Stimulated activated CD4-positive, alpha-beta T cell treated with anti-CD3 and anti-CD28 coated beads, Interleukin-4, amount 100 ng/mL, for 48 hours (primary cell): ENCODE measurements at places on chromosomes 7 and 10.

GRCh38 chr7:80410081-80410480, 101.8 kb downstream of the GNAT3 start:
- no peak for DNase-seq

DNA sequence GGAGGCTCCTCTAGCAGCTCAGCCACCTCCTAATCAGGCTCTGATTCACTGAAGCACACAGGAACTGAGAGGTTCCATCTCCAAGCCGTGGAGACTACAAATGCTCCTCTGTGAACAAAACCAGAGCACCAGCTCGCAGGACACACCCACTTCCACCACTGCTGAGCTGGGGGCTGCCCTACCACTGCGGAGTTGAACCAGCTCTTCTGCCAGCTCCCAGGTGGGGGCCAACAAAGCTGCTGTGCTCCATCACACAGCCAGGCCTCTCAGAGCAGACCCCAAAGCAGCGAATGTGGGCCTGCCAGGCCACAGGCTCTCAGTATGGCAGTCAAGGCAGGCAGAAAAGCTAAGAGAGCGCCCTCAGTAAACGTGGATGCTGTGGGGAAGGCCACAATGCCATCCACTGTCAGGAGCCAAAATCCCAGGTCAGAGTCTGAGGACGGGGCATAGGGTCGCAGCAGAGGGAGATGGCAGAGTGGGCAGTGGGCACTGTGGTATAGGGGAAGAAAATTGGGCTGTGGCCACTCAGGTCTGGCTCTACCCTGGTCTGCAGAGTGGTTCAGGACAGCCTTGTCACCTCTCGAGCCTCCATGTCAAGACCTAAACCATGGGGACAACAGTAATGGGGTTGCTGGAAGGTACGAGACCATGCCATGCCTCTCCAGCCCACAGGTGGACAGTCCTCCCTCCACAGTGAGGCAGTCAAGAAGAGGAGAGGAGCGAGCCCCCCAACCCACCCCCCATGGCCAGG, 82.1 kb downstream of the GRID1 start:
- no peak for DNase-seq

- DNase-seq, result no peak
These were observed 18.3 kb upstream of the CPXM2 start for GRCh38 chr10:123909866-123910265.

GRCh38 chr7:100483090-100483721, 521 bp upstream of the NYAP1 start:
- DNase-seq, result peak; percentile 72

DNA sequence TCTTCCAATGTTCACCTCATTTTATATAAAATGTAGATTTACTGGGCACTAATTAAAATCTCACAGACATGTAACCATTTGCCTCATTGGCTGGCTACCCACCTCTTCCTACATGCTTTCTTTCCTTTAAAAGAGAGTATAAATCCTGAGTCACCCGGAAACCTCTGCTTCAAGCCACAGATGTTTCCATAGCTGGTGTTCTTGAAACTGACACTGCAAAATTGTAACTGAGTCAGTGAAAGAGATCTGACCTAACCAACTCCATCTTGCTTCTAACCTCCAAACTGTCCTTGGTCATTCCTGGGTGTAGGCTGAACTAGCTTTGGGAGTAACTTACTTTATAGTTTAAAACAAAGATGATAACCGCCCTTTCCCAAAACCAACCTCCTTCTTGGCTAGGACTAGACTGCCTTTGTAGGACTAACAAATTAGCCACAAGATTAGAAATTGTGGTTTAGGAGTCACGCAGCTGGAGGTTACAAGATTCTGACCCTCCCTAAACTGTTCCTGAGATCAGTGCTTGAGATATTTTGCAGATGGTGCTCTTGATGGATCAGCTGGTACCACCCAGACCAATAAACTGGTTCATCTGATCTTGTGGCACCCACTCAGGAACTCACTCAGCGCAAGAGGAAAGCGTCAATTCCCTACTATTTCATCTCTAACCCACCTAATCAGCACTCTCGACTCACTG, 33.5 kb downstream of the SVOPL start:
- no peak for DNase-seq

DNA sequence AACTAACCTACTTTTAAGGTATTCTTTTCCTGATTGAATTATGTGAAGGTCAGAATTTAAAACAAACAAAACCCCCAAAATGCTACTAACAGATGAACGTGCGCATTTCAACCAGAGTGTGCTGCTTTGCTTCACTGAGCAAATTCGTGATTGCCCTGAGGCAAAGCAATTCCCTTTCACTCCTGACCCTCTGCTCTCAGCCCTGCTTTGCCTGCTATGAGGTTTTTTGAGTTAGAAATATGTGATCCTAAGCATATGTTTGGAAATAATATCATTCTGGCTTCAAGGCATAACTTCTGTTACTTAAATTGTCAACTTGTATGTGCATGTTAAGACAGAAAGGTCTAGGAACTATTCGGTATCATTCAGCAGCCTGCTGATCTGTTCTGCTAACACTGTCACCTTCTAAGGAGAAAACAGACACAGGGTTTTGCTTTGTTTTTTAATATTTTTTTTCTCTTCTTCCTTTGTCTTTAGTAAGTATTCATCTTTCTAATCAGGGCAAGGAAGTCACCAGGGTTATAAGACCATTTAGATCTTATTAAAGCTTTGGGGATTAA, 124.2 kb downstream of the GNAT3 start:
- no peak for DNase-seq

DNA sequence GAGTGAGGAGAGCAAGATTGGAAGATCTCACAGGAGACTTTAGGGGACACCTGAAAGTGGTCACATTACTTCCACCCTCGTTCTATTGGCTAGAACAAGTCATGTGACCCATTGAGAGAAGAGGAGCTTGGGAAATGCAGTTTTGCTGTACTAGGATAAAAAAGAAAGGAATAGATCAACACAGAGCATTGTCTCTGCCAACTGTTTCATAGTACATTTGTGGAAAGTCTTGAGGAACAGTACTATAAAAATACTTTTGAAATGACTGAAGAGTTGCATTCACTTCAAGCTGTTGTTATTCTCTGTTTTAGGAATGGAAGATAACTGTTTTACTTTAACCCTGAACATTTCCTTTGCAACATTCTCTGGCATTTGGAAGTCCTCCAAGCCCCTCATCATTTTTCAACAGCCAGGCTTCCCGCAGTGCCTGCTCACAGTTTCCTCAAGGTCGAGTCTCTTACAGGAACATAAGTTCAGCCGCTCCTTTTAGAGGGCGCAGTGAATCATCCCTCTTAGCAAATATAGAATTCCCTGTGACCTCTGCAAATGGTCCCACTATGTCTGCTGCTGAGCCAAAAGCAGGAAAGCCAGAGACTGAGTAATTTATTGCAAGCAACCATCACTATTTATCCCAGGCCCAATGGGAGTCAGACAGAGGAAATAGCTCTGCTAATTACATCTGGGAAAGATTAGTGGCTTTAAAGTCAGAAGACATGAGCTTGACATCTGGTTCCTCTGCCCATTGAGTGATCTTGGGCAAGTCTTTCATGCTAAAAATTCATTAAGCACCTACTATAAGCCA, 40.7 kb downstream of the MRPL32 start:
- no peak for DNase-seq

GRCh38 chr7:115779561-115779960, 251.0 kb downstream of the TFEC start:
- no peak for DNase-seq

GRCh38 chr10:97463363-97464132, 17.6 kb downstream of the ZDHHC16 start:
- DNase-seq, result no peak

DNA sequence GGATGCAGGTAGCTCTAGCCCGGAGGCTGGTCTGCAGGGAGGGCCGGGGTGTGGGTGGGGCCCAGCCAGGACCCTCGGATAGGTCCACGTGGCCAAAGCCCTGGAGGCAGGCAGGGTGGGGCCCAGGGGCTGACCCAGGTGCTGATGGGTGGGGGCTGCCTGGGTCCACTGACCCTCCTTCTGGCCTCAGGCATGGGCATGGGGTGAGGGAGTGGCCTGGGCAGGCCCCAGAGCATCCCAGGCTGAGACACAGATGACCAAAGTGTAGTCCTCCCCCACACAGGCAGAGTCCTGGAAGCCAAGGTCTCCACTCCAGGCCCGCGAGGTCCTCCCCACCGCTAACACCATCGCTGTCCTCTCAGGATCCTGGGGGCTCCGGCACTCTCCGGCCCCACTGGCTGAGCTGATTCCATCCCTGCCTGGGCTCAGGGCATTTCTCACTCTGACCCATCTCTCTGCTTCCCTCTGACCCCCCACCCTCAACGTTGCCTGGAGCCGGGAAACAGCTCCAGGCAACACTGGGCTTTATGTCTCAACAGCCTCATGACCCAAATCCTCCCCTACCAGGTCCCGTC, 20.7 kb upstream of the PPP2R2D start:
- no peak for DNase-seq

DNA sequence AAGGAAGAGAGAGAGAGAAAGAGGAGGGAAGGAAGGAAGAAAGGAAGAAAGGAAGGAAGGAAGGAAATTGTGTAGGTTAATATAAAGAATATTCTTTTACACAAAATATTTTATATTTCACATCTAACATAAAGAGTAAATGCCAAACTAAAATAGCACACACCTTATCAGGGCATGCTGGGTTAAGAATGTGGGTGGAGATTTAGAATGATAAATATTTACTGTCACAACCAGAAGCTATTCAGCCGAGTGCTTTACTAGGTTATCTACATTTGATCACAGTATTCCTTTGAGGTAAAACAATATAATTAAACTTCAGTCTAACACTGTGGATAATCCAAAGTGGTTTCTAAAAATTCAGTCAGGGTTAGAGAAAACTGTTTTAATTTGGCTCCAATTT, 103.3 kb downstream of the SEMA3A start:
- DNase-seq, result no peak

- no peak for DNase-seq
These were observed 25.3 kb downstream of the PFKFB3 start for GRCh38 chr10:6228010-6228511.

DNA sequence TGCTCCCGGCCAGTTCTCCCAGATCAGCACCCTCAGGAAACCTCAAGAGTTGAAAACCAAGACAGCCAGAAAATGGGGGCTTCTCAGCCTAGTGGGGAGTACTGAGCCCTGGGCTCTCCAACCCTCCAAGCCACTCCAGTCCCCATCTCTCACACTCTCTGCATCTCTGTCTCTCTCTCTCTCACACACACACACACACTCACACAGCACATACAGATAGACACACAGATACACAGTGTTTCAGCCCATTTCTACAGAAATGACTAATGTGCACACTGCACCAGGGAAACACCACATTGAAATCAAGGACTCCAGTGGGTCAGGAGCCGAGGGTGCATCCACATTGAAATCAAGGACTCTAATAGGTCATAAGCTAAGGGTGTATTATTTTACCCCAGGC, 107.5 kb downstream of the MKI67 start:
- DNase-seq, result no peak
